Stimulated activated CD4-positive, alpha-beta T cell treated with anti-CD3 and anti-CD28 coated beads, Interleukin-15, amount 100 ng/mL, for 1 hour (primary cell): ENCODE measurements at places on chromosomes 7 and 10.

DNA sequence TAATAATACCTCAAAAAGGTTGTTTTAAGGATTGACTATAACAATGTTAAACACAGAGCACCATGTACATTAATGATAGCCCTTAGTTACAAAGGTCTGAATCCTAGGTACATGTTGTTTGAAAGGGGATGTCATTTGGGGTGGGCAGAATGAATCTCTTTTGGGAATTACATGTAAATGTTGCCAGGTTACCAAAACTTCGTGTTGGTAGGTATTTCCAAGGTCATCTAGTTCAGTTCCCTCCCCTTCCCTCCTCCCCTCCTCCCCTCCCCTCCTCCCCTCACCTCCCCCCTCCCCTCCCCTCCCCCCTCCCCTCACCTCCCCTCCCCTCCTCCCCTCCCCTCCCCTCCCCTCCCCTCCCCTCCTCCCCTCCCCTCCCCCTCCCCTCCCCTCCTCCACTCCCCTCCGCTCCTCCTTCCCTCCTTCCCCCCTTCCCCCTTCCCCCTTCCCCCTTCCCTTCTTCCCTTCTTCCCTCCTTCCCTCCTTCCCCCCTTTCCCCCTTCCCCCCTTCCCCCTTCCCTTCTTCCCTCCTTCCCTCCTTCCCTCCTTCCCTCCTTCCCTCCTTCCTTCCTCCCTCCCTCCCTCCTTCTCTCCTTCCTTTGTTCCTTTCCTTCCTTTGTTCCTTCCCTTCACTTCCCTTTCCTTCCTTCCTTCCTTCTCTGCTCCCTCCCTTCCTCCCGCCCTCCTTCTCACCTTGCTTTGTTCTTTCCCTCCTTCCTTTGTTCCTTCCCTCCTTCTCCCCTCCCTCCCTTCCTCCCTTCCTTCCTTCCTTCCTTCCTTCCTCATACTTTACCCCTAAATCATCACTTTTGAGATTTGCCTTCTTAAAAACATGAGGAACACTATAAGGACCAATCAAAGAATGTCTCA is 8.1 kb downstream of the VTI1A start:
- no peak for DNase-seq

DNA sequence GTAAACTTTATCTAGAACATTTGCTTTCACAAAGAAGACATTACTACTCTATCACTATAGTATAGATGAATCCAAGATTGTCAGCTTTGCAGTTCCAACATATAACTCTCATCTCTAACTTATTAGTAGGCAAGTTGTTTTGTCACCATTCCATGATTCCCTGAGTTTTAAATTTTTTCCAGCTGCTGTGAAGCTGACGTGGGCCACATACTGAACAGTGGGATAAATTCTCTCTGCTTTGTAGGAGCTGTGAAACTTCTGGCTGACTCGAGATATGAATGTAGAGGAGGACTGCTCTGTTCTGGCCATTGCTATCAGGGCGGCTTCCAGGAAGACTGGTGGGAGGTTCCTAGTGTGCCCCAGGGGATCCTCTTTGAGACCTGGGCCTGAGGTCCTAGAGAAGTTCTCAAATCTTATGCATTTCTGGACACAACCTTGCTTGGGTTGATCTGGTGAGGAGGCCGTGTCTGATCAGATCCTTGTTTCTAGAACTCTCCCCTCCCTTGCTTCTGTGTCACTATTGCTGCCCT is 58.0 kb downstream of the LSMEM1 start:
- no peak for DNase-seq

GRCh38 chr7:4115442-4115841 is 566.7 kb upstream of the FOXK1 start:
- DNase-seq = no peak

DNA sequence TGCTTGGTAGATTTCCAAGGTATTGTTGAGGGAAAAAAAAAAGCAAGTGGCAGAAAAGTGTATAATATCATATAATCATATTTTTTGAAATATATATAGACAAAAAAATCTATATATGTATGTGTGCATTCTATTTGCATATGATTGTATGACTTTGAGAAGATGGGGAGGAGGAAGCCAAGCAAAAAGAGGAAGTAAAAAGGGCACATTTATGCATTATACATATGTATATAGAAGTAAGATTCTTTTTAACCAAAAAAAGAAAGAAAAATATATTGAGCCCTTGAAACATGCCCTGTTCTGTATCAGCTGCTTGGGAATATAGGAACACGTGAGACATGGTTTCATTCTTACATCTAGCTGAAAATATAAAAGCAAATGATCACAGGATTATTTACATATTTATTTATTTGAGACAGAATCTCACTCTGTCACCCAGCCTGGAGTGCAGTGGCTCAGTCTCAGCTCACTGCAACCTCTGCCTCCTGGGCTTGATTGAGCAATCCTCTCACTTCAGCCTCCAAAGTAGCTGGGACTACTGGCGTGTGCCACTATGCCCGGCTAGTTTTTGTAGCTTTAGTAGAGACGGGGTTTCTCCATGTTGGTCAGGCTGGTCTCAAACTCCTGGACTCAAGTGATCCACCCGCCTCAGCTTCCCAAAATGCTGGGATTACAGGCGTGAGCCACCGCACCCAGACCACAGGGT is 18.0 kb upstream of the SLF2 start:
- DNase-seq = no peak

- no peak for DNase-seq
Measured at GRCh38 chr10:117727421-117727820, 184.9 kb downstream of the EMX2 start.

DNA sequence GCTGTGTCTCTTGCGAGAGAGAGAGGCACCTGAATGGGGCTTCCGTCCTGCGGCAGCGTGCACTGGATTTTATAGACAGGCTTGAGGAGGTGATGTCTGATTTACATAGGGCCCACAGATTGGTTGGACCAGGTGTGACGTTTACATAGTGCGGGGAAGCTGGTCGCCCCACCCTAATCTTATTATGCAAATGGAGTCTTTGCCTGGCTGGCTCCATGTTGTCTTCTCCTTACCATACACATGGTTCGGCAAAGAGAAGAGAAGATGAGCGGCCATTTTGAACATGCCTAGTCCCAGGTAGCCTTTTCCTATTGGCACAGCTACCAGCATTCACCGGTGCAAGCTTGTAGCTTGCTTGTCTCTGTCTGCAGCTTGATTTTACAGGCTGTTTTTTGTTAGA is 238.5 kb upstream of the GALNT17 start:
- no peak for DNase-seq

- no peak for DNase-seq
Measured at GRCh38 chr10:94043431-94043990, 49.8 kb downstream of the PLCE1 start.

DNA sequence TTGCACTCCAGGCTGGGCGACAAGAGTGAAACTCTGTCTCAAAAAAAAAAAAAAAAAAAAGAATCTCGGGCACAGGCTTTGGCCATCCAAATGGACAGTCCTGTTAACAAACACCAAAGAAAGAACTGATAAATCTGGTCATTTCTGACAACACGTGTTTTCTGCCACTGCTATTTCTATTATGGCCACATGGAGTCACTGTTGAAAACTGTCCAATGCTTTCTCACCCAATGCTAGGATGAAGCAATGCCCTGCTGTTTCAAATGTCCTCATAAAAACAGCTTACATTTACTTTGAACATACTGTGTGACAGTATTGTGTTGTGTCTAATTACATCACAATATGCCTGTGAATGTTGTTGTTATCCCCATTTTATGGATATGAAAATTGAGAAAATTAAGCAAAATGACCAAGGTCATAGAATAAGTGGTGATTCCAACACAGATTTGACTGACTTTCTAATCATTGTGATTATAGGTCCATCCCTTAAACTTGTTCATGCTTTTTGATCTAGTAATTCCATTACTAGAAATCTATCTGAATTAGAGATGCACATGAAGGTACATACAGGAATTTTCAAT is 19.9 kb upstream of the MAP3K8 start:
- DNase-seq = no peak

GRCh38 chr10:5604961-5605360 is 61.4 kb downstream of the ASB13 start:
- no peak for DNase-seq

GRCh38 chr10:77156406-77156879 is 481.2 kb downstream of the KCNMA1 start:
- DNase-seq = no peak

DNA sequence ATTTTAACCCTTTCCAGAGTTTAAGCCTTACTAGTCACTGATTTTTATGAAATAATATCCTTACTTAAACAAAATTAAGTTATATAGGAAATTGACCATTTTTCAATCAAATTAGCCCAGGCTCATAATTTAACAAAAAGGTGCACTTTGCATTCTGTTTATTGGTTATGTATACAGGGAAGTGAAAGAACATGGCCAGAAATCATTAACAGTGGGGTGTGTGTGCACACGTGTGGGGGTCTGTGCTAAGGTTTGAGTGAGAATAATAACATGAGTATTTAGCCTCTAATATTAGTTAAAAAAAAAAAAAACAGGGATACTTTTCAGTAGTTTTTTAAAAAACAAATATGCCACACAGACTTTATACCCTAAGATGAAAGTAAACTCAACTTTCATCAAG is 510.5 kb upstream of the PFKP start:
- no peak for DNase-seq

DNA sequence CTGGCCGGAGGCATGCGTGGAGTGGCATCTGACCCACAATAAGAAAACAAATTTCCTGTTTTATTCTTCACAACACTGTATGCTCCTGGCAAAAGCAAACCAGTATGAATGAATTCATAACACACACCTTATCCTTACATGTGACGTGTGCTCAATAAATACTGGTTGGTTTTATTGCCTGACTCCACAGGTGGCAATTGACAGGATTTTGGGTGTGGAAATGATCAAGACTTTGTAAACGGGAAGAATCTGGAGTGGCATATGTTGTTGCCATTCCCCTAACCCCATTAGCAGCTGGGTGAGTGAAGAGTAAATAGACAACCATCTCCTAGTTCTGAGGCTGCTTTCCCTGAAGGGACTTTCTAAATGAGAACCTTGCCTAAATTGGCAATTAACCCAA is 215.5 kb upstream of the AOAH start:
- no peak for DNase-seq

DNA sequence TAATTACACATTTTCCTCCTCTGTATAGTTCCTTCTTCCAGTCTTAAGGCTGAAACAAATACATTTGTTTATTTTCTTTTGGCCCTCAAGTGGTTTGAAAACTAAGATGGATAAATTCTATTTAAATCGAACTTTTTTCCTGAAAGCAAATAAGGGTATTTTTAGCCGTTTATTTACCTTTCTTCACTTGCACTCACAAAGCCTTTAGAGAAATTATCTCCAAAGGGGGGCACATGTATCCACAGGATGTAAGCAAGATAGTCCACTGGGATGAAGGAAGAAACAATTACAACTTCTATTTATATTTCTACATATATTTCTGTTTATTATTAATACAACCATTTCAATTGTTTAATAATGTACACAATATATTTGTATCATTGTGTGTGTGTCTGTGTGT is 10.2 kb downstream of the CPA4 start:
- DNase-seq = no peak

- no peak for DNase-seq
Measured at GRCh38 chr7:3977391-3977790, 676.3 kb downstream of the SDK1 start.

DNA sequence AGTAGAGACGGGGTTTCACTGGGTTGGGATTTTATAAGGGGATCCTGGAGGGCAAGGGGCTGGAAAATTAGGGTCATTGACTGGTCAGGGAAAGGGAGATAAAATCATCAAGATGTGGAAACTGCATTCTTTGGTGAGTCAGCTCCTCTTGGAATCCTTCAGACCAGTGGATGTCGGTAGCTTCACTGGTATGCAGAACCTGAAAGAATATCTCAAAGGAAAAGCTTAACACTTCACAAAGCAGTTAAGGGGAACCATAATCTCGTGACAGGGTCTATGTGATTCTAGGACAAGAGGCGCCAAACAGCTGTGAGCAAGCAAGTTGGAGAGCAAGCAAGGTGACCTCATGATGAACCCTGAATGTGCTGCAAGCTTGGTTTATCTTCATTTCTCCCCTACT is 634.7 kb upstream of the AUTS2 start:
- no peak for DNase-seq

DNA sequence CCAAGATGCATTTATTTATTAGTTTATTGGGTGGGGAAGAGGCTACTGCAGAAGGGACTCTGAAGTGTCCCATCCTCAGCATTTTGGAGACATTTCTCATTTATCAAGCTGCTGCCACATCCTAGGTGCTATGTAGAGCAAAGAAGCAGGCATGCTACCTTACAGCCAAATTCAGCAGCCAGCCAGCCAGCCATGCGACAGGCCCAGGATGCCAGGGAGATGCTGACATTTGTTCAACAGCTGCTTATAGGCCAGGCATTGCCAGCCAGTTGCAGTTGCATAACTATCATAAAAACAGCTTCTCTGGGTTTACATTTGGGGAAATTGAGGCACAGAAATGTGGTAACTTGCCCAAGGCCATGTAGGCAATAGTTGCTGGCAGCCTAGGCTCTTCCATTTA is 2.3 kb downstream of the SLC29A3 start:
- DNase-seq = no peak

DNA sequence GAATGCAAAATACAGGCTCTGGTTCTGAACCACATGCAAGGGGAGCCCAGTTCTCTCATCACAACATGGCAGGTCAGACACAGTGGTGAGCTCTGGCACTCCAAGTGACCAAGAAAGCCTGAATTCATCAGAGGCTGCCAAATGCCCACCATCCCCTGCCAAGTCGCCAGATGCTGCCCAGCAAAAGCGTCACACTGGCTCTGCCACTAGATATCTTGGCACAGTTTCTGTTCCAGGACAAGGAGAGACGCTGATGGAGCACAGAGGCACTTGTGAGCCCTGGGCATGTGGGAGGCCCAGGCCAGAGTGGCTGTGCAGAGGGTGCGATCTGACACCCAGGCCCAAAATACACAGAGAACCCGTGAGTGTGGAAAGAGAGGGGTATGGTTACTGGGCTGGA is 57.8 kb downstream of the GAD2 start:
- DNase-seq = no peak

DNA sequence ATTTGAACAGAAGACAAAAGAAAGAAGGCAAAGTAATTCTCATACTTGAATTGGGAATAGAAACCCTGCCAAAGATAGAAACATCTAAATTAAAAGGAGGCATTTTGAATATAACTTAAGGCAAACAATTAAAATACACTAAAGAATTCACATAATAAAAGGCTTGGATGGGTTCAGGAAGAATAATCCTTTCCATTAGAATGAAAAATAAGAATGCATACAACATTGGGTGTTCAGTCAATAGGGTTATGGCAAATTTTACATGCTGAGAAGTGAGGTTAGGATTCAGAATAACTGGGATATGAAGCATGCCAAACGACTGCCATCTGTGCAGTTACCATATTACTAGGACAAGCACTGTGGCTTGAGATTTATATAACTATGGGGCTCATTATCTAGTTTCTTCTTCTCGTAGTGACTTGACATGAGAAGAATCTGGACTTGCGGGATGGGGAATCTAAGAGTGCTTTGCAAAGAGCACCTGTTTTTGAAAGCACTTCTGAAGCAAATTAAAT is 326.5 kb downstream of the THSD7A start:
- DNase-seq = no peak

GRCh38 chr10:68327889-68328786 is 3.7 kb upstream of the HNRNPH3 start:
- no peak for DNase-seq

DNA sequence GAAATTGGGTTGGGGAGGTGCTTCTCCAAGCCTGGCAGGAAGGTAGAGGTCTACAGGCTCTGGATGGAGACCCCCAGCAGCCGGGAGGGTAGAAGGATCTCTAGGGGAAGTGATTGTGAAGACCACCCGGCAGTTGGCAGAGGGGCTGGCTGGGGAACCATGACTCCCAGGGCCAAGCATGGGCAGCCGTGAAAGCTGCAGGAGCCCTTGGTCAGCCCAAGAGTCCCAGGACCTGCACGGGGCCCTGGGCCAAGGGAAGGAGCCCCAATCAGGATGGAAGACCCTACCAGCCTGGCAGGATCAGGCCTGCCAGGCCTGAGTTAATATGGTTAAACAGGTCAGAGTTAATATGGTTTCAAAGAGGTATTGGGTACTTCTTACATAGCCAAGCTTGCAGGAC is 126.3 kb upstream of the NANOS1 start:
- DNase-seq = no peak
